ENCODE measurements at places on chromosomes 16 and 17. TPM values are rescaled to one million over a fixed set of nuclear protein-coding genes. Genes with fewer than 3 reads are reported as not detected.
A peak's percentile ranks its signal among the peaks of the same experiment; 100 is the strongest.

OR1F1 gene
- not detected for total RNA-seq

CA7 gene
- not detected for total RNA-seq

CRHR1 gene
- total RNA-seq = not detected

TNP2 gene
- total RNA-seq = not detected

DNA sequence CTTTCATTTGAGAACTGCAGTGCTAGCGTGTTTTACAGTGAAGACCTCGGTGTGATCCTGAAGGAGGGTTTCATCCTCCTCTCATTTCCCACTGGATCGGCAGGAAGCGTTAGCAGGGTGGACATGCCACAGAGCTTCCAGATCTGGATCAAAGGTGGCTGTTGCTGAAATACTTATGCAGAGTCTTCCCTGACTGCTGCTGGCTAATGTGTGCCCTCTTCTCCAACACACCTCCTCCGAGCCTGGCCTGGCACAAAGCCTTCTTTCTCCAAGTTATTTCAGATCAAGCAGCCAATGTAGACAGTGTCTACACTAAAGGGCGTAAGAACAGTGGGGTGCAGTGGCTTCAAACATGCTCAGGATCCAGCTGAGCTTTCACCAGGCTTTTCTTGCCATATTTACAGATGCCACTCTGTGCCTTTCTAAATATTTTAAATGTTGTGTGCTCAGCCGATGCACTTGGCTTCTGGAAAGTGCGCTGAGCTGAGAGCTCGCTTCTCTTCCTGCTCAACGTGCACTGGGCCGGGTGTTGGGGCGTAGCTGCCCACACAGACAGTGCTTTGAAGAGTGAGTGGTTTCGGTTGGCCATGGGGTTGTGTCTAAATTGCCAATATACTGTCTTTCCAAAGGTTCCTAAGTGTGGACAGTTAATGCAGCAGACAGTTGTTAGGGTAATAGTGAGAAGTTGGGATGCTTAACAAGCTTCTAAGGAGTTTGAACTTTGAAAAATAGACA is 2.1 kb downstream of the ZNF750 start:
- no peaks in the 10 kb centered on the region for H3K27me3 ChIP-seq
- no peaks in the 10 kb centered on the region for H3K4me1 ChIP-seq
- H3K36me3 ChIP-seq = no peaks in the 10 kb centered on the region
- no peak for DNase-seq

GRCh38 chr17:19338031-19338990 is 24.2 kb downstream of the B9D1 start:
- H3K4me3 ChIP-seq = no peak overlapping the region
- H3K27ac ChIP-seq = no peak overlapping the region
- no peaks in the 10 kb centered on the region for H3K36me3 ChIP-seq
- peak; percentile 66 for DNase-seq

DNA sequence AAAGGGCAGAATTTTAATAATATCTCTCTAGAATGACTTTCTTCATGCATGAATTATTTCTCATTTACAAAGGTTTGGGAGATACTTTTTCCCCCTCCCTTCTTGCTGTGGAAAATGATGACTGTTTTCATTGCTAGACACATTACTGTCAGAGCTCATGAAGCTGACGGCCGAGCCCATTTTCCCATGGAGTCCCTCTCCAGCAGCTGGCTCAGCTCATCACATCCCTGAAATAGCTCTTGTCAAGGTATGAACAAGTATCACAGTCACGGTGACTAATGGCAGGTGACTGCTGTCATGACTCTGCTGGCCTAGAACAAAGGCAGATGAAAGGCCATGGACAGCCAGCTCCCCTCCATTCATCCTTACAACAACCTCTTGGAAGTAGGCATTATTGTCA is 208.1 kb downstream of the ABCC12 start:
- no peaks in the 10 kb centered on the region for H3K36me3 ChIP-seq
- no peak for DNase-seq
- H3K4me3 ChIP-seq = no peak overlapping the region
- no peak overlapping the region for H3K27ac ChIP-seq

- DNase-seq = no peak
- no peaks in the 10 kb centered on the region for H3K36me3 ChIP-seq
- no peaks in the 10 kb centered on the region for H3K27me3 ChIP-seq
- H3K4me1 ChIP-seq = peaks cover 12% of the 10 kb centered on the region
Observed at GRCh38 chr16:84553873-84554399, 49.5 kb upstream of the MEAK7 start.

DNA sequence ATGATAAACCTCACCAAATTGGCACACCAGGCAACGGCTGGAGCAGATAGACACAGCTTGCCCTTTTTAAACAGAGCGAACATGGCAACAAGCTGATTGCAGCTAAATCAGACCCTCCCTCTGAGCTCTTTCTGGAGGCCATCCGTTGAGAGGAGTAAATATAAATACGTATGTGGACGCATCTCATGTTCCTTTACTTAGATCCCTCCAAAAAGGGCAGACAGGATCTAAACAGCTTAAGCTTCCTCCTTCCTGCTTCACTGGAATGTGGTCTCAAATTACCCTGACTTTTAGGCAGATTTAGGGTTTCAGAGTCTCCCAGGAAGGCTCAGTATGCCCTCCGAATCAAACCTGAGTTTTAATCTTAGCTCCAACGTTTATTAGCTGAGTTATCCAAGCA is 204.7 kb upstream of the GOT2 start:
- DNase-seq = no peak
- H3K36me3 ChIP-seq = no peaks in the 10 kb centered on the region
- no peak overlapping the region for H3K27ac ChIP-seq
- no peaks in the 10 kb centered on the region for H3K27me3 ChIP-seq
- H3K4me3 ChIP-seq = no peak overlapping the region

DNA sequence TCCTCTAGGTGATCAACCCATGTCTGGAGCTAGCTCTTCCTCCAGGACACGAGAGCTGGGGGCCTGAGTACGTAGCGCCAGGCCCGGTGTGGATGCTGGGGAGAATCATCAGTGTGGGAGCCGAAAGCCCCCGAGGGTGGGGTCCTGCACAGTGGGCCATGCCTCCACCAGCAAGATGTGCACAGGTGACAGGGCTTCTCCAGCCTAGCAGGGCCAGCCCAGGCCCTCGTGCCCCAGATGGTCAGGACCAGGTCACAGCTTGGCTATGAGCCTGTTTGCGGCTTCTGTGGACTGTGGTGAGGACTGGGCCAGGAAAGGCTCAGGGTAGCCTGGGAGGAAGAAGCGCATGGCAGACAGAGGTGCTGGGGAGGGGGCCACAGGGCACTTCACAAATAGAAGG is 7.8 kb downstream of the MPG start:
- no peak for DNase-seq
- peaks cover 33% of the 10 kb centered on the region for H3K4me1 ChIP-seq
- H3K27me3 ChIP-seq = no peaks in the 10 kb centered on the region
- H3K27ac ChIP-seq = peak overlapping the region; percentile 41
- H3K36me3 ChIP-seq = peaks cover 29% of the 10 kb centered on the region

DNA sequence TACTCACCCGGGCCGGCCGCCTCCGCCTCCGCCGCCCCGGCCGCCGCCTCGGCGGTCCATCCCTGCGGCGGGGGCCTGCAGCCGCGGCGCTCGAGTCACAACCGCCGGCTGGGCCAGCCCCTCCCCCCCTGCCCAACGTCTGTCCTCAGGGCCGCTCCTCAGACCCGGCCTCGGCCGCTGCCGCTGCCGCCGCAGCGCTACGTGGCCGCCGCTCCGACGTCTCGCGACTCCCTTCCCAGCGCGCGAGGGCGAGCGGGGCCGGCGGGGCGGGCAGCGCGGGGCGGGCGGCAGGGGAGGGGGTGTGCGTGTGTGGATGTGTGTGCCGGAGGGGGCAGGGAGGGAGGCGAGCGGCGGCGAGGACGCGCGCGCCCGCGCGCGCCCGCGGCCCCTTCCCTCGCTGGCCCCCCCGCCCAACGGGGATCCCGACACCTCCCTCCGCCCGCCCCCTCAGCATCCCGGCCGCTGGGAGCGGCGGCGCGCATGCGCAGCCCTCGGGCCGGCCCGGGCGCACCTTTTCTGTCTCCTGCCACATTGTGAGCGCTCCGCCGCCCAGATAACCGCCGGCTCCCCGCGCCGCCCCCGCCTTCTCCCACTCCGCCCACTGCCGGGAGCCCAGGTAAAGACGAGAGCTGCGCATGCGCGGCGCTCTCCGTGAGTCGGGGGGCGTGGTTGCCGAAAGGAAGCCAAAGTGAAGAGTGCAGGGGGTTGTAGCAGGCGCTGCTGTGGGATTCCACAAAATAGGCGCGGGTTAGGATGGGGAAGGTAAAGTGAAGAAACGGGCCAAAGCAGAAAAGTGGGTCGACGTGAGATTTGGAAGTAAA is at the start of gene ZNF652:
Gene ZNF652 (minus strand): TSS at position 349 of the 821 bp plus-strand sequence. CDS start 44,525 bp downstream, outside the sequence.
- H3K4me1 ChIP-seq = peaks cover 19% of the 10 kb centered on the region
- H3K4me3 ChIP-seq = peak within 1 kb of the TSS; percentile 70
- no peaks in the 10 kb centered on the region for H3K27me3 ChIP-seq
- H3K36me3 ChIP-seq = no peaks in the 10 kb centered on the region
